Caco-2 (cell line): ENCODE measurements at places on chromosomes 12 and 14. TPM values are rescaled to one million over a fixed set of nuclear protein-coding genes. Genes with fewer than 3 reads are reported as not detected.

- DNase-seq: no peak
- no peak overlapping the region for H3K4me3 ChIP-seq
- H3K36me3 ChIP-seq: no peaks in the 10 kb centered on the region
- H3K27ac ChIP-seq: no peak overlapping the region
- no peaks in the 10 kb centered on the region for H3K27me3 ChIP-seq
Observed at GRCh38 chr14:97058074-97058467, 260.9 kb downstream of the VRK1 start.

GRCh38 chr12:30345744-30346471 is 349.8 kb downstream of the IPO8 start:
- H3K27ac ChIP-seq: no peak overlapping the region
- H3K27me3 ChIP-seq: no peaks in the 10 kb centered on the region
- H3K36me3 ChIP-seq: no peaks in the 10 kb centered on the region
- no peaks in the 10 kb centered on the region for H3K4me1 ChIP-seq
- no peak for DNase-seq

GRCh38 chr12:104653730-104654664 is 197.2 kb downstream of the CHST11 start:
- no peaks in the 10 kb centered on the region for H3K36me3 ChIP-seq
- no peaks in the 10 kb centered on the region for H3K4me1 ChIP-seq
- DNase-seq: peak; percentile 19
- H3K27me3 ChIP-seq: no peaks in the 10 kb centered on the region

DNA sequence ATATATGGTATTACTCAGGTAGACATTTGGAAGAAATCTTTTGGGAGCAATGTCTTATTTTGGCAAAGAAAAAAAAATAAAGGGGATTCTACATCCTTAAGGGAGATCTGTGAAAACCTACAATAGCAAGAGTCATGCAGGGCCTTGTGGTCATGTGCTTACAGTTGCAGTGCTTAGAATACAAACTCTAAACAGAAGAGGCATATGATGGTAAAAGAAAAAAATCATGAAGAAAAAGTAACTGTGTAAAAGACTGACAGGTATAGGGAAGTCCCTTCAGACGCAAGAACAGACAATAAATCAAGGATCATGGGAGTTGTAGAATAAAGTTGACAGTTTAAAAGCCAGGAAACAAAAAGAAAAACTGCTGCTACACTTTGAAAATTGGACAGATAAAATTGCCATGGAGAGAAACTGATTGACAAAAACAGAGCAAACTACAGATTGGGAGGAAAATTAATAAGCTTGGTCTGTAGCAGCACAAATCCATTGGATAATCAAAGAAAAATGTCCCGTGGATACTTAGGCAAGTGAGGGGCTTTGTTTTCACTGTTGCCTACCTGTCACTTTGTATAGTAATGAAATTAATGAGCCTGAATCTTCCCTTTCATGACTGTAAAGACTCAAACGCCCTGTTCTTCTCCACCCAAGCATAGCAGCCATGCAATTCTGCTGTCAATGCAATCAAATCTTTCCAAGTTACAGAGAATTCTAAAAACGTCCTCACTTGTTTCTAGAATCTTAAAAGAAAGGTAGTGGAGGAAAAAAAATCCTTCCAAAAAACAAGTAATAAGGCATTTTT is 402.0 kb downstream of the SYT1 start:
- DNase-seq: no peak
- no peak overlapping the region for H3K27ac ChIP-seq
- no peaks in the 10 kb centered on the region for H3K27me3 ChIP-seq
- H3K4me3 ChIP-seq: no peak overlapping the region

- no peaks in the 10 kb centered on the region for H3K36me3 ChIP-seq
- H3K4me1 ChIP-seq: no peaks in the 10 kb centered on the region
- DNase-seq: no peak
- no peak overlapping the region for H3K4me3 ChIP-seq
- no peak overlapping the region for H3K27ac ChIP-seq
- H3K27me3 ChIP-seq: no peaks in the 10 kb centered on the region
Observed at GRCh38 chr12:131063413-131063812, 109.7 kb downstream of the ADGRD1 start.

- H3K27me3 ChIP-seq: no peaks in the 10 kb centered on the region
- peak overlapping the region; percentile 67 for H3K4me3 ChIP-seq
- no peak overlapping the region for H3K27ac ChIP-seq
- no peaks in the 10 kb centered on the region for H3K36me3 ChIP-seq
- DNase-seq: no peak
Observed at GRCh38 chr12:54390176-54390667, 5.7 kb upstream of the ZNF385A start.

DNA sequence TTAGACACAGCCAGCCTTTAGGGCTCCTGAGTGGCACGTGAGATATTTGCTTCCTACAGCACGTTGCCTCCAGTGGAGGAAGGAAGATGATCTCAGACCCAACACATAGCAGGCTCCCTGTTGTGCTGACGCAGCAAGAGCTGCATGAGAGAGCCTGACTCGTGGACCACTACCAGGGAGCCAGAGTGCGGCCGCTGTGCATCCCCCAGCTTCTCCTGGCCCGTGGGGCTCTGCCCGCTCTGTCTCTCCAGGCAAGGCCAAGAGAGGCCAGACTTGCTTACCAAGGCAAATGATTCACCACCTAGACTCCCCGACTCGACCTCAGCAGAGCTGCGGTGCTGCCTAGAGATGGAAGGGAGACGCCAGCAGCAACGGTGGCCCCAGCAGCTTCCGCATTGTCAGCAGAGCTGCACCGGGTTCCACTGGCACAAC is 37.5 kb downstream of the MAP3K9 start:
- no peaks in the 10 kb centered on the region for H3K36me3 ChIP-seq
- DNase-seq: no peak
- no peak overlapping the region for H3K27ac ChIP-seq
- H3K4me1 ChIP-seq: no peaks in the 10 kb centered on the region
- no peak overlapping the region for H3K4me3 ChIP-seq
- H3K27me3 ChIP-seq: no peaks in the 10 kb centered on the region; the same call in 1 of the 2 replicates

DNA sequence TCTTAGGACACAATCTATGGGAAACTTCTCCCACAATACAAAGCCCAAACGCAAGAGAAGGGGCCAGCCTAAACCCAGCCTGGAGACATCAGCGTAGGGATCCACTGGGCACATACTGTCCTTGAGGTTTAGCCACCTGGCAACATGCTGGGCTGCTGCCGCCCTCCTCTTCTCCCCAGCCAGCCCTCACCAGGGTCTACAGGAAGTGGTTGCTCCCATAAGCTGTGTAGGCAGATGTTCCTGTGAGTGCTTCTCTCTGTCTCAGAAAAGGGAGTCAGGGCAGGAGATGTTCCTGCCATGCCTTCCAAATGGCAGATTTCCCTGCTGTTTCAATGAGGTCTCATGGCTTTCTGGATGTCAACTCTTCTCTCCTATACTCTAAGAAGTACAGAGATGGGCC is 241.4 kb downstream of the PCNX1 start:
- H3K4me3 ChIP-seq: no peak overlapping the region
- DNase-seq: no peak
- peaks cover 10% of the 10 kb centered on the region for H3K4me1 ChIP-seq

GRCh38 chr12:124663206-124663605 is 95.8 kb upstream of the NCOR2 start:
- H3K27me3 ChIP-seq: no peaks in the 10 kb centered on the region
- H3K36me3 ChIP-seq: no peaks in the 10 kb centered on the region
- DNase-seq: no peak
- peaks cover 20% of the 10 kb centered on the region for H3K4me1 ChIP-seq

GRCh38 chr12:32390572-32391219 is 8.7 kb upstream of the FGD4 start:
- no peaks in the 10 kb centered on the region for H3K27me3 ChIP-seq
- H3K27ac ChIP-seq: peak overlapping the region; percentile 27
- H3K4me1 ChIP-seq: no peaks in the 10 kb centered on the region
- H3K36me3 ChIP-seq: no peaks in the 10 kb centered on the region
- H3K4me3 ChIP-seq: peak overlapping the region; percentile 58

- DNase-seq: no peak
- no peak overlapping the region for H3K27ac ChIP-seq
- H3K4me3 ChIP-seq: no peak overlapping the region
- no peaks in the 10 kb centered on the region for H3K4me1 ChIP-seq
- no peaks in the 10 kb centered on the region for H3K27me3 ChIP-seq
Observed at GRCh38 chr14:42378880-42379279, 772.2 kb downstream of the LRFN5 start.

GRCh38 chr14:89537911-89538310 is 120.9 kb upstream of the FOXN3 start:
- no peak overlapping the region for H3K27ac ChIP-seq
- H3K4me1 ChIP-seq: peaks cover 8% of the 10 kb centered on the region
- DNase-seq: no peak
- no peaks in the 10 kb centered on the region; the same call in 1 of the 2 replicates for H3K27me3 ChIP-seq
- no peaks in the 10 kb centered on the region for H3K36me3 ChIP-seq

PAX9 gene
- total RNA-seq: 6.9 and 7.2 TPM in 2 replicates

WSCD2 gene
- total RNA-seq: not detected in 2 replicates

KRT72 gene
- not detected in 2 replicates for total RNA-seq

KRT4 gene
- 3.4 and 5.2 TPM in 2 replicates for total RNA-seq

SLC24A4 gene
- total RNA-seq: not detected in 2 replicates

SYCP3 gene
- 0.16 TPM in 1 of 2 replicates, not detected in the other for total RNA-seq

WNT1 gene
- 0.63 TPM in 1 of 2 replicates, not detected in the other for total RNA-seq

LIN52 gene
- total RNA-seq: 11.3 and 11.8 TPM in 2 replicates
